Left kidney (tissue), 8 donors: ENCODE measurements at places on chromosomes 5 and 9.
A peak's percentile ranks its signal among the peaks of the same experiment; 100 is the strongest.

- no peak for DNase-seq
Observed at GRCh38 chr9:118940473-118940872, 428.8 kb downstream of the BRINP1 start.

DNA sequence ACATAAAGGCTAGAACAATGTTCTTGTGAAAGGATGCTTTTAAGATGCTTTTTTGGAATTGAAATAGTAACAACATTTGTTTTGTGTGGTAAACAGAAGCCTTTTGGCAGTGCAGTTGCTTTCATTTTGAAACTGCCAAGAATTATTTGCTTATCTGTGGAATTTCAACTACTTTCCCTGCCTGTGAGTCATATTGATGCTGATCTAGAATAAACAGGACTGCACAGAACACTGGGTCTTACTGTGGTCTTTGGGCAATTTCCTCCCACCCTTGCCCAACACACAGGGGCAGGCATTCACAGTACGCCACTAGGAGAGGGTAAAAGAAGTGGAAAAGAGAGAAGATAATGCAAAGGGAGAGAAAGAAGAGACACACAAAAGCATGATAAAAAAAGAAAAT is 483.7 kb downstream of the ELAVL2 start:
- DNase-seq = peak; percentile 3

GRCh38 chr9:87642330-87643106 is 83.4 kb upstream of the CTSL start:
- DNase-seq = no peak

GRCh38 chr9:91546574-91546973 is 122.9 kb upstream of the NFIL3 start:
- no peak for DNase-seq

GRCh38 chr5:154285661-154286408 is 95.3 kb downstream of the GALNT10 start:
- DNase-seq = no peak

GRCh38 chr9:91800473-91801030 is 149.5 kb downstream of the ROR2 start:
- no peak for DNase-seq

DNA sequence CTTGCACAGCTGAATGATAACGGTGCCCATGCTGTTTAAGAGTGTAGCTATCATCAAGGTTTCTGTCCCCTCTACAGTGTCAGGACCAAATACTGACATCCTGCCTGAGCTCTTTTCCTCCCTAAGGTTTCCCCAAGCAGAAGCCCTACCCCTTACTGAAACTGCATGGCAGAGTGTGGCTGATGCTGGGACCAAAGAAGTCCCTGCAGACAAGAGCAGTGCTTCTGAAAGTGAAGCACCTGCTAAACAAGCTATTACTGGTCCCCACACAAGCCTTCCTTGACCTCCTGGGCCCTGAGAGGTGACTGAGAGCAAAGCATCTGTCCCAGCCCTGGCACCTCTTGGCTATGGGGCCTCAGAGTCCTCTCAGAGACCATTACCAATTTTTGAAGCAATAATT is 56.1 kb downstream of the CFAP90 start:
- DNase-seq = no peak

- no peak for DNase-seq
Observed at GRCh38 chr9:36116593-36116992, 19.9 kb upstream of the GLIPR2 start.

DNA sequence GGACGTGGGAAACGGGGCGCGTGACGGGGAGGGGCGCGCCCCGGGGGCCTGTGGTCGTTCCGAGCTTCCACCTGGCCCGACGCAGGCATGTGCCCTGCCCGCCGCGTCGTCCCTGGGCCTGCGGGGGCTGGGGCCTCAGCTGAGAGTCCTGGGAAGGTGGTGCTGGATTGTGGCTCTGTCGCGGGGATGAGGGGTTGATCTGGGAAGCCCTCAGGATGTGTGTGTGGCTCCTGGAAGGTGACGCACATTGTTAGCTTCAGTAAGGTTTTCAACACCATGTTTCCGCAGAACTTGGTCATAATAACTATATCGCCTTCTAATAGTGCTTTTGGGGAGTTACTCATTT is 589.1 kb downstream of the MTRR start:
- DNase-seq = peak; percentile 3

GRCh38 chr9:13786131-13786530 is 506.6 kb upstream of the MPDZ start:
- DNase-seq = no peak

DNA sequence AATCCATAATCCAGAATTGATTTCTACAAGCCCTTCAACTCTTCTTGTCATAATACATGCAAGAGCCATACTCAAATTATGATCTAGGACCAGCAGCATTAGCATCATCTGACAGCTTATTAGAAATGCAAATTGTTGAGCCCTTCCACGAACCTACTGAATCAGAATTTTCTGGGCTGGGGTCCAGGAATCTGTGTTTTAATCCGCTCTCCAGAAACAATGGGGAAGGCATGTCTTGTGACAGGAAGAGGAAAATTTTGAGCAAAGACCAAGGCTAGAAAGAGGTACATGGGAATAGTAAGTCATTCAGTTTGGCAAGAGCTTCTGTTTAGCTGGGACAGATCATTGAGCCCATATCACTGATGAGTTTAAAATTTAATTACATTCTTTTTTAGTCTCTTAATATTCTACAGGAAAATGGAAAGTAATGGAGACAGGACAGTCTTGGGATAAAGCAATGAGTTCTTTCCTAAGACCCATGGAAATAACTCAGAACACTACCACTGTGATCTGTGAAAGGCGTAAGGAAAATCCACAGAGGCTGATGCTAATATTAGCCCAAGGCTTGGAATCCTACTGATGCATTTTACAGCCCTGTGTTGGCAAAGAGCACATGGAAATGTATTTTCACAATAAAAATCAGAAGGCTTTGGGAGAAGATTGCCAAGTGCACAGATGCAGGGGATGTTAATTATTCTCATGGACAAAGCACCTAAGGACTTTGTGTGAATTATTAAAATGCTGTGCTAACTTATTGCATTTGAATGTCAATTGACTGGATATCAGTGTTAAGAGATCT is 73.7 kb upstream of the STK32A start:
- DNase-seq = no peak

DNA sequence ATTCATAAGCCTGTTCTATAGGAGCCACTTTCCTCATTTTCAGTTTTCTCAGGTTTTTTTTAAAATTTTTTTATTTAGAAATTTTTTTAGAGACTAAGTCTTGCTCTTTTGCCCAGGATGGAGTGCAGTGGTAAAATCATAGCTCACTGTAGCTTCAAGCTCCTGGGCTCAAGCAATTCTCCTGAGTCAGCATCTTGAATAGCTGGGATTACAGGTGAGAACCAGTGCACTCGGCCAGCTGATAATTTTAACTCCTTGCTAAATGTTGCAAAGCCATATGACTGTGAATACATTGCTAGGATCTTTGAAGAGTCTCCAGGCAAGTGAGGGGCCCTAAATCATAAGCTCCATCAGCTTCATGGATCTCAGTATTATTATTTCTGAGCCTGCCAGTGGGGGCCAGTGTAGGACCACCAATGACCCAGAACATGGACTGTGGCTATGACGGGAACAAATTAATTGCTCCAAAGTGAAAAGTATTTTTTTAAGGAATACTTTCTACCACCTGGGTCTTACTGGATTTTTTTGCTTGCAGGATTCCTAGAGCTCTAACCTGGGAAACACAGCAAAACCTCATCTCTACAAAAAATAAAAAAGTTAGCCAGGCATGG is 5.7 kb upstream of the GAPVD1 start:
- DNase-seq = no peak

DNA sequence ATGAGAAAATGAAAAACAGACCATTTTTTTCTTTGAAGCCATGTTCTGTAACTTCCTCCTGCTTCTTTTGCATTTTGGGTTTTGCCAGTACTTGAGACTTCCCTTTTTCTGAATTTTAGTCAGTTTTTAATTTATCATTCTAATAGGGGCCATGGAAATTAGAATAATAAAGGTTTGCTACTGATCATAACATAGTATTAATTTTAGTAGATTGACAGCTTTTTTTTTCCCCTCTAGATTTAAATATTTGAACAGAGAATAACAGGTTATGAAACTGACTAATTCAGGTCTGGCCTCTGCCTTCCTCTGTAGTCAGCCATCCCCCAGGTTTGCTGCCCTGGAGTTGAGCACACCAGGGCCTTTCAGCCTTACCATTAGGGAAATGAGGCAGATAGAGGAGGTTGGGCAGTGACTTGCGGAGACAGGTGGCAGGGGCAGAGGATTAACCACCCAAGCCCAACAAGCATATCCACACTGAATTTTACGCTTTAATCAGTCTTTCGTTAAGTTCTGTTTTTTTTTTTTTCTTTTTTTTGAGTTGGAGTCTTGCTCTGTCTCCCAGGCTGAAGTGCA is 80.1 kb upstream of the TNFAIP8 start:
- DNase-seq = no peak
